Heart left ventricle (tissue), 16 donors: ENCODE measurements at places on chromosomes 1 and 21. TPM values are rescaled to one million over a fixed set of nuclear protein-coding genes. Genes with fewer than 3 reads are reported as not detected.

DNA sequence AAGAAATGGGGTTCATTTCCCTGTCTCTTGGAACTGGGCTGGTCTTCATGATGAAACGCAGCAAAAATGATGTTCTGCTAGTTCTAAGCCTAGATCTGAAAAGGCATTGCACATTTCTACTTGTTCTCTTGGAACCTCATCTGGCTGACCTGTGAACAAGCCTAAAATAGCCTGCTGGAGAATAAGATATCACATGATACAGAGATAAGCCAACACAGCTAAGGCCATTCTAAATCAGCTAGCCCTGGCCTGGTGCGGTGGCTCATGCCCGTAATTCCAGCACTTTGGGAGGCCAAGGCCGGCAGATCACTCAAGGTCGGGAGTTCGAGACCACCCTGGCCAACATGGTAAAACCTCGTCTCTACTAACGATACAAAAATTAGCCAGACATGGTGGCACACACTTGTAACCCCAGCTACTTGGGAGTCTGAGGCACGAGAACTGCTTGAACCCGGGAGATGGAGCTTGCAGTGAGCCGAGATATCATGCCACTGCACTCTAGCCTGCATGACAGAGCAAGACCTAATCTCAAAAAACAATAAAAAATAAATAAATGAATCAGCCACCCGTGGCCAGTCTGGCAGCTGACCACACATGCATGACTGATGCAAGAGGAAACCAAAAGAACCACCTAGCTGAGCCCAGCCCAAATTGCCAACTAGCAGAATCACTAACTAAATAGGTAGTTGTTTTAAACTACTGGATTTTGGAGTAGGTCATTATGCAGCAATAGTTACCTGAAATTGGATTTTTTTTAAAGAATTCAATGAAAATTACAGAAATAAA, 18.0 kb downstream of the CD244 start:
- H3K27me3 ChIP-seq = no peaks in the 10 kb centered on the region
- no peak overlapping the region for H3K4me3 ChIP-seq
- H3K36me3 ChIP-seq = no peaks in the 10 kb centered on the region
- no peak overlapping the region for H3K27ac ChIP-seq

- H3K4me3 ChIP-seq = no peak overlapping the region
- no peak for DNase-seq
- H3K36me3 ChIP-seq = peaks cover 5% of the 10 kb centered on the region
- no peaks in the 10 kb centered on the region for H3K4me1 ChIP-seq
Observed at GRCh38 chr1:52502789-52503188, 50.1 kb downstream of the TUT4 start.

DNA sequence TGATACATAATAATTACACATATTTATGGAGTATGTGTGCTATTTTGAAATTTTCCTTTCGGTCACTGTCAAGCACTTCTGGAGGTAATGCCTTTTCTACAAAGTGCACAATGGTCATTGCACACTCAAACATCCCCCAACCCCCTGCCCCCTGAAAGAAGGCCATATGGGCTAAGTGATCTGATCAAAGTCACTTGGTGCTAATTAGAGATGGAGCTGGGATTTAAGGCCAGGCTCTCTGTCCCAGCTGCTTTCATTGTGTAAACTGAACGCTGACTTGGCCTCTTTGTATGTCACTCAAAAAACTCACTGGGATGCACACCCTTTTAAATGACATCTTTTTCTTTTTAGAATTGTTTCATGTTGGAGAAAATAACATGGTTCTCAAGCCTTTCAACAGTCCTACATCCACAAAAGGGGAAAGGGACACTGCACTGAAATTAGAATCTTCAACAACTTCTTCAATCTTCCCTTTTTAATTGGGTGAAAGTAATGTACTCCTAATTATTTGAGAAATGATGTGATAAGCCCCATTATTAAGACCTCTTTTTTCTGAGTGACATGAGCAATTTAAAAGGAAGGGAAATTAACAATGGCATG, 149.2 kb downstream of the ST6GALNAC5 start:
- no peak overlapping the region for H3K4me3 ChIP-seq
- H3K36me3 ChIP-seq = no peaks in the 10 kb centered on the region
- no peaks in the 10 kb centered on the region for H3K27me3 ChIP-seq
- no peak overlapping the region for H3K27ac ChIP-seq

The ALX3 gene
- total RNA-seq = not detected

The MINDY1 gene
- 98.4 TPM for total RNA-seq

The OVAAL gene
- total RNA-seq = 2.3 TPM

The TSPEAR gene
- total RNA-seq = 0.07 TPM

The TMOD4 gene
- total RNA-seq = 0.50 TPM
